ENCODE measurements at places on chromosomes 1 and 21. TPM values are rescaled to one million over a fixed set of nuclear protein-coding genes. Genes with fewer than 3 reads are reported as not detected.

- H3K36me3 ChIP-seq = no peaks in the 10 kb centered on the region
- H3K27ac ChIP-seq = no peak overlapping the region
- peaks cover 12% of the 10 kb centered on the region for H3K27me3 ChIP-seq
- no peak overlapping the region for H3K4me3 ChIP-seq
- DNase-seq = no peak
- H3K4me1 ChIP-seq = no peaks in the 10 kb centered on the region
These were observed 83.0 kb downstream of the FCRL5 start for GRCh38 chr1:157469300-157469699.

DNA sequence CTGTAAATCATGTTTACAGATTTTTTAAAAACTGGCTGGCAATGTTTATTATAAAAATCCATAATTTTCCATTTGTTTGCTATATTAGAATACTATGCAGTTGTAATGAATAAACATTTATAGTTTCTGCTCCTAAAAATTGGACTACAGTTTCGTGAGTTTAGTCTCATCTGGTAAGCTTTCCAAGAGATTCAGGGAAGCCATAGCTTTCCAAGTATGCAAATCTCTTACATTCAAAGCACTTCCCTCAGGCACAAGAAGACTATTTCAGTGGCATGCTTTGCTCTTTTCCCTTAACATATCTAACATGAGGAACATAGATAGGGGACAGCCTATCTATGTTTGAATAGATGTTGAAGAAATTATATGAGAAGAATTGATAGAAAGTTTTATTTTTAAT, 77.2 kb downstream of the ADGRL2 start:
- H3K27ac ChIP-seq = no peak overlapping the region
- H3K4me3 ChIP-seq = no peak overlapping the region
- H3K27me3 ChIP-seq = no peaks in the 10 kb centered on the region
- no peak for DNase-seq
- no peaks in the 10 kb centered on the region for H3K36me3 ChIP-seq
- H3K4me1 ChIP-seq = no peaks in the 10 kb centered on the region

DNA sequence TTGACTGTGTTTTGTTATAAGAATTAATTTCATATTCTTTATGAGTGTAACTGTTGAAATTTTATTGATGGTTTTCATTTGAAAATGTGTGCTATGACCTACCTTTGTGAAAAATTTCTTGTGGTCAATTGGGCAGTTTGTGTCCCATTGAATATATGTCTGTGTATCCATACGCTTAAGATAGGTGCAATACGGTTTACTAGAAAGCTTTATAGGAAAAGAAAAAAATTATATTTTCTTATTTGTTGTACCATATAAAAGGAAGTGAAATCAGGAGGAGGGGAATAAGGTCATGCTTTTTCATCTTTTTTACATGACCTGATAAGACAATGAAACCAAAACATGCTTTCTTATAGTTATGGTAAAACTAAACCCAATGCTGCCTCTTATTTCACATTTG, 807.7 kb downstream of the USP25 start:
- no peaks in the 10 kb centered on the region for H3K27me3 ChIP-seq
- H3K4me1 ChIP-seq = no peaks in the 10 kb centered on the region
- no peaks in the 10 kb centered on the region for H3K36me3 ChIP-seq
- no peak for DNase-seq
- H3K4me3 ChIP-seq = no peak overlapping the region

DNA sequence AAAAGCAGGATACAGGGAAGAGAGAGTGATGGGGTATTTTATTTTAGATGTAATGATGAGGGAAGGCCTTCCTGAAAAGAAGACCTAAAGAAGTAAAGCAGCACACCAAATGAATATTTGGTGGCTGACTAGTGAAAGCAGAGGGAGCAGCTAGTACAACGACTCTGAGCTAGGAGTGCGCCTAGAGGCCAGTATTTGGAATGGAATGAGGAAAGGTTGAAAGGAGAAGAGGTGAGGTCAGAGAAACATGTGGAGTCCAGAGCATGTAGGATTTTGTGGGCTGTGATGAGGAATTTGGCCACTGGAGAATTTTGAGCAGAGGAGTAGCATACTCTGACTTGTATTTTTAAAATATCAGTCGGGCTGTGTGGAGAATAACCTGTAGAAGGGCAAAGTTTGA, 11.8 kb upstream of the RPL5 start:
- H3K36me3 ChIP-seq = no peaks in the 10 kb centered on the region
- H3K4me3 ChIP-seq = no peak overlapping the region
- H3K4me1 ChIP-seq = no peaks in the 10 kb centered on the region
- no peak for DNase-seq
- peaks cover 28% of the 10 kb centered on the region for H3K27me3 ChIP-seq

DNA sequence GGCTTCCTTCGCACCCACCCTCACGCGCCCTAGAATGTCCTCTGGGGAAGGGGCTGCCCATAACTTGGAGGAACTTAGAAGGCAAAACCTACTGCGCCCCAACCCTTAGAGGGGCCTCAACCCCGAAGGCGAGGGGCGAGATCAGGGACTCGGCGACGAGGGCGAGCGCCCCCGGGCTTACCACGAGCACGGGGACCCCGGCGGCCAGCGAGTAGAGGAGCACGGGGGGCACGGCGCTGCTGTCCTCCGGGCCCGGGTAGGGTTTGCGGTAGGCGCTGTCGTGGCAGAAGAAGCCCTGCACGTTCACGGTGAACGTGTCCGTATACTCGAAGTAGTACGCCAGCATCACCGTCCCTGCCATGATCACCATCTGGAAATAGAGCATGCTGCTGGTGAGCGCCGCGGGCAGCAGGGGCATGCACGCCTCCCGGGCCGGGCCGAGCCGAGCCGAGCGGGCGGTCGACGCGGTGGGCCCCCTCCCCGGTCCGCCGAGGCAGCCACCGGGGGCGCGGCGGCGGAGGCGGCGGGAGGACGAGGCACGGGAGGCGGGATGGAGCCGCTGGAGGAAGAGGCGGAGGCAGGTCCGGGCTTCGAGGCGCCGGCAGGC, 304 bp downstream of the PLPPR5 start:
- DNase-seq = no peak
- H3K4me1 ChIP-seq = no peaks in the 10 kb centered on the region

- peaks cover 68% of the 10 kb centered on the region for H3K27me3 ChIP-seq
- peaks cover 43% of the 10 kb centered on the region for H3K4me1 ChIP-seq
- H3K27ac ChIP-seq = no peak overlapping the region
- DNase-seq = no peak
These were observed 4.6 kb upstream of the FOXD3 start for GRCh38 chr1:63317817-63318152.

The CD164L2 gene
- not detected for total RNA-seq

The AGPAT3 gene
- total RNA-seq = 101 TPM

The COL6A2 gene
- 1.1 TPM for total RNA-seq

The COL6A1 gene
- 0.08 TPM for total RNA-seq

The BACH1 gene
- 26.2 TPM for total RNA-seq

Data from activated CD4-positive, alpha-beta memory T cell treated with anti-CD3 and anti-CD28 coated beads, Interleukin-2, amount 10 ng/mL, durations not matched to agents 7 days and 5 days (primary cell).